ENCODE measurements at places on chromosomes 2 and 18.

- no peak for DNase-seq
These were observed 42.0 kb downstream of the COL5A2 start for GRCh38 chr2:189137519-189137918.

- DNase-seq = no peak
These were observed 95.4 kb downstream of the SOCS6 start for GRCh38 chr18:70384181-70384790.

DNA sequence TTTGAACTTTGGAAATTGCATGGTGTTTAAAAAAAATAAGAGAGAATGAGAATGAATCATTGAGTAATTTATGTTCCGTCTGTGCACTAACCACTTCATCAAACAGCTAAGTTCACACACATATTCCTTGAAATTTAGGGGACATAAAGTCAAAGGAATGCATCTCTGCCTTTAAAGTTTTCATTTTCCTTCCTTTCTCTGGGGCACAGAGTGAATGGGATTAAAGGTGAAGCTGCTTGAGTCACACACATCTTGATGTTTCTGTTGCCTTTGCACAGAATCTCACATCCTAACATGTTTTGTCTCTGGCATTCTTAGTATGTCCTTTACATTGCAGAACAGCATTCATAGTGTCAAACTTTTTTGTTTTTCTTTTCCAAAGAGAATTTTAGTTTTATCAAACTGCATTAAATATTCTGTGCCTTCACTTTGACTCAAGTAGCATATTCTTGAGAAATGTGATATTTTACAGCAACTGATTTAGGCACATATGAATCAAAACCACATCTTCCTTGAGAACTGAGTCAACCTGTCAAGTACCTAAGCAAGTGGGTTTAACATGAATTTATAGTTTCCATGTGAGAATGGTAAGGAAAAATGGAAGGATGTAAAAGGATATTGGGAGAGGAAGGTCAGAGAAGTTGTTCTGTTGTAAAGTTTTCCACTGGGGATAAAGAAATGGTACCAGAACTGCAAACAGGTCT is 169.1 kb upstream of the THUMPD2 start:
- DNase-seq = no peak

DNA sequence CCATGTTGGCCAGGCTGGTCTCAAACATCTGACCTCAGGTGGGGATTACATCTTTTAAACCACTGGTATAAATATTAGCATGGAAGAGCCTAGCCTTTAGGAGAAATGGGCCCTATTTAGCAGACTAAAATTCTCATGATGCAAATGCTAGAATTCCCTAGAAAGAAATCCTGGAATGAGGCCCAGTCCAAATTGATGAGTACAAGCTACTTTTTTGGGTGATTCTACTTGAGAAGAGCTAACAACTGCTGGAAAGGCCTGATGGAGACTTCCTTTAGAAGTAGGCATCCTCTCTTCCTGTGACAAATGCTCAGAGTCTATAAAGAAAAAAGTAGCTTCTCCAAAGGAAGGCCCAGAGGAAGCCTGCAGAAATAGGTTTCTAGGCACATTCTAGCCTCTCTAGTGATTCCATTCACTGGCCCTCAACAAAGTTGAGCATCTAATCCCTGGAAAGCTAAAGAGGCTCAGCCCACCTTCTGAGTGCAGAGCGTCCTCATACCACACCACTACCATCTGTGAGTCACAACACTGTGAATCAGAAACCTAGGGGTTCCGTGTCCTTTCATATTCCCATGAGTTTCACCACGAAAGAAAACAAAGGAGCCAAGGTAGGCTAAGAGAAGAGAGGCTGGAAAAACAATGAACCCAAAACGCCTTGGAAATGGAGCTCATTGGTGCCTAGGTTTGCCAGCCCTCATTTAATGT is 183.1 kb downstream of the C1D start:
- DNase-seq = no peak

DNA sequence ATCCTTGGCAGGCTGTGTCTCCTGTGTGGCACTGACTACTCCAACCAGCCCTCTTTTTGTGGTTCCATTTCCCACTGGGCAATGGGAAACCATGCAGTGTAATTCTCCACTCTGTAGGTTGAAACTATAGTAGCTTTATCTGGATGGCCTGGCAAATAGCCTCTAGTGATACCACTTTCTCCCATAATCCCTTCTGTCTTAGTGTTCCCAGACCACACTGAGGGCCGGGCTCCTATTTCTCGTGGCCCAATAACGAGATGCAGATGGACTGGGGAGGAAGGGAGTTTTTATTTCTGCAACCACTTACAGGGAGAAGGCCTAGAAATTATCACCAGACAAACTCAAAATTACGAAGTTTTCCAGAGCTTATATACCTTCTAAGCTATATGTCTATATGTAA is 24.7 kb downstream of the SKA1 start:
- no peak for DNase-seq

Measured in NCI-H510A (cell line).